ENCODE measurements at places on chromosomes 1 and 21. TPM values are rescaled to one million over a fixed set of nuclear protein-coding genes. Genes with fewer than 3 reads are reported as not detected.

- DNase-seq = no peak
These were observed 20.9 kb downstream of the SH2D2A start for GRCh38 chr1:156795787-156796186.

The NHLH1 gene
- total RNA-seq = not detected

The SAMD11 gene
- total RNA-seq = 6.4 TPM

The CFHR4 gene
- total RNA-seq = not detected

- no peak for DNase-seq
These were observed 115.7 kb downstream of the RGL1 start for GRCh38 chr1:183920651-183921050.

- DNase-seq = no peak
These were observed 213.8 kb upstream of the JUN start for GRCh38 chr1:58997637-58998036.
